AG08395 (cell line): ENCODE measurements at places on chromosomes 5 and 9.

DNA sequence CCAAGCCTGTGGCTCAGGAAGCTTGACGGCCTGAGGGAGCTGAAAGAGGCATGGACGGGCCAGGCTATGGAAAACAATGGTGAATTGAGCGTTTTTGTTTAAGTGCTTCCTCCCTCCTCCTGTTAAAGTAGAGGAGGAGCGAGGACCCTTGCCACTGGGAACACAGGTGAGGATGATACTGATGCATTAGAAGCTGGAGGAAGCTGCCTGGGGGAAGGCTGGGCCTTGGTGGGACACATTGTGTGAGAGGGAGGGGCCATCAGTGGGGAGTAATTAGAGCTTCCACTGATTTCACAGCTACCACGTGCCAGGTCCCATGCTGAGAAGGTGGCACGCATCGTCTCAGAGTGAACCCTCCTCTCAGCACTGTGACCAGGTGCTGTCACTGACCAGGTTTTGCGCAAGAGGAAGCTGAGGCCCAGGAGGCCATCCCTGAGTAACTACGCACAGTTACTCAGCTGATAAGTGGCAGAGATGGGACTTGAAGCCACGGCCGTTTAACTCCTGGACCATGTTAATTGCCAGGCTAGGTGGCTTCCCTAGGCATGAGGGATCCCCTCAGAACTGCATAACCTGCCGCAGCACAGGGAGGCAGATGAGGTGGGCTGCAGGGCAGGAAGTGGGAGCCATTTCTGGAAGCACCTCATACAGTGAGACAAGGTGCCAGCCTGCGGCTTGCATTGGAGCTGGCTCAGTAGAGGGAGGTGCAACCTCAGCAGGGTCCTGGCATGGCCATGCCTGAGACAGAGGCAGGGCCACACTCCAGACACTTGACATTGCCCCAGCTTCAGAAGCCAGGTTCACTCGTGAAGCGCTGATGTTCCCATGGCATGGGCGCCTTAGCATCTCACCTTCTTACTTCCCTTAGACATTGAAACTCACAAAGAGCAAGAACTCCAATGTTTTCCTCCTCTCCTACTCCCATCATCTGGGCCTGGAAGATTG is 195.3 kb upstream of the MVB12B start:
- no peak for DNase-seq

DNA sequence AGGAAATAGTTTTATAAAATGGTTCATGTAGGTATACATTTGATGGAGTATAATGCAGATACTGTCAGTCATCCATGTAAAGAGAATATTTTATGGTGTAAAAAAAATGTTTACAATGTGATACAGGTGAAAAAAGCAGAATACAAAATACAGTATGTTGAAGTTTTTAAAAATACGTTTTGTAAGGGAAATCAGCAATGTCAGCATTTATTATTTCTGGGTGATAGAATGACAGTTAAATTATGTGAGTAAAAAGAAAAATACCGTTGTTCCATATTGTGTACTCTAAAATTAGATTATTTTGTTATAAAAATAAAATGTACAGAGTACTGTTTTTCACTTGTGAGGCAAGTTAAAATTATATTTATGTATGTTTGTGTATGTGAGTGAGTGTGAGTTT is 69.0 kb downstream of the UBE2R2 start:
- no peak for DNase-seq

DNA sequence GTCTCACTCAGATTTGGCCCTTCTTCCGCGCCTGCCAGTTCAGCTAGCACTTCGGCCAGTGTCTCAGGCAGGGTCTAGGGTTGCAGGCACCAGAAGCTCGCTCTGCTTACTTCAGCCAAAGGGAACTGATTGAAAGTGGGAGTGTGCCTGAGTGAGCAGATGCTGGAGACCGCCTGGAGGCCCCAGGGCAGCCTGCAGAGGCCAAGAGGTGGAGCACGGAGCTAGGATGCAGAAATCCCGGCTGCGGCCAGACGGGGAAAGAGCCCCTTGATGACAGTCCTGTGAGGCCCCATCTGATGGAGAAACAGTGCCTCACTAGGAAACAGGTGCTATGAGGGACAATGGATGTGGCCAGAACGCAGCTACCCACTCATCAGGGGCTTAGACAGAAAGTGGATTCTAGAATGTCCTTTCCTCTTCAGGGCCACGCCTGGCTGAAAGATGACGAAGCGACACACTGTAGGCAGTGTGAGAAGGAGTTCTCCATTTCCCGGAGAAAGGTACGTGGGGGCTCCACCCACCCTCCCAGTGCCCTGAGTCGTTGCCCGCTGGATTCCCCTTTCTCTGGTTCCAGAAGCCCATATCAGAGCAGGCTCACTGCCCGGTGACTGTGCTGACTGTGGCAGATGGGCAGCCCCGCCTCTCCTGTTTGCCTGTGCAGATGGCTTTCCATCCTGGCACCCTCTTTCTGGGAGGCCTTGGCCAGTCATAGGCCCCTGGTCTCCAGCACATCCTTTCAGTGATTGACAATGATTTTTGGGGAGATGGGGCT is 16.1 kb downstream of the HNRNPH1 start:
- DNase-seq = peak; percentile 43

DNA sequence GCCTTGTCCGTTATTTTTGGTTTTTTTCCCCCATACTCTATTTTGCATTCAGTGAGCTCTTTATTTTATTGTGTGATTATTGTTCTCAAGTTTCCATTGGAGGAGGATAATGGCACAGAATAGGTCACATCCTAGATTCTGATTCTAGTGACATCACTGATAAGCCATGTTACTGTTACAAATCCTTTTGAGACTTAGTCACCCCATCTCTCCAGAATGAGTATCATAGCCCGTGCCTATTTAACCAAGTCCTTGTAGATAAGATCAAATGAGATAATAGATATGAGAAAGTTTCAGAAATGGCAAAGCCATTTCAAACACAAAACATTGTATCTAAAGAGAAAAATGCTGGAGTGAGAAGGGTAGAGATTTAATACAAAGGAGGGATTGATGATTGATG is 242.6 kb downstream of the RAB3C start:
- DNase-seq = no peak

DNA sequence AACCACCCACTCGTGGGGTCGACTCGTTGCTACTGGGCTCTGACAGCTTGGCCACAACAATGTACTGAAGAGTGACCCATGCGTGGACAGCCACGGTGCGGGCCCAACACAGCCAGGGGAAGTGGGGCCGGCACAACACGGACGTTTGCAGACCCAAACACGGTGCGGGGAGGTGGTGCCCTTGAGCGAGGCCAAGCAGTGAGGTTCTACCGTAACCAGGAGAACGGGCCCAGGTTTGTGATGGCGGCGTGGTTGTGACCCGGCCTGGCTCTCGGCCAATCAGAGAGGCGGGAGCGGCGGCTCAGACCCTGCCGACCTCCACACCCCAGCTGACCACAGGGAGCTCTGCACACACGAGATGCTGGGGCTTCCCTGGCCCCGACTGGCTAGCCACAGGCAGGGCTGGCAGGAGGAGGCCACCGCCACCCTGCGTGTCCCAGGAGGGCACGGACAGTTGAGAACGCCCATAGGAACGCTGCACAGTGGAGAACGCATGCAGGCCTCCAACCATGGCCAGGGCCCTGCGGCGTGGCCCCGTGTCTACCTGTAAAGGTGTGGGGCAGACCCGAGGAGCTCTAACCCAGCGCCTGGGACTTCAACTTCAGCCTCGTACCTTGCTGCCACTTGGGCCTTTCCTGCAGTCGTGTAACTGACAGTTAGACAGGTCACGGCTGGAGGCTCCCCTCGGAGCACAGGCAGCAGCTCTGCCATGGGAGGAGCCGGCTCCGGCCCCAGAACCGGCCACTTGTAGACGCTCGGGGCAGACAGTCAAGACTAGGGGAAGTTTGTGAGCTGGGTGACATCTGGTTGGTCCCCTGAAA is 13.7 kb downstream of the BRD3 start:
- DNase-seq = no peak

DNA sequence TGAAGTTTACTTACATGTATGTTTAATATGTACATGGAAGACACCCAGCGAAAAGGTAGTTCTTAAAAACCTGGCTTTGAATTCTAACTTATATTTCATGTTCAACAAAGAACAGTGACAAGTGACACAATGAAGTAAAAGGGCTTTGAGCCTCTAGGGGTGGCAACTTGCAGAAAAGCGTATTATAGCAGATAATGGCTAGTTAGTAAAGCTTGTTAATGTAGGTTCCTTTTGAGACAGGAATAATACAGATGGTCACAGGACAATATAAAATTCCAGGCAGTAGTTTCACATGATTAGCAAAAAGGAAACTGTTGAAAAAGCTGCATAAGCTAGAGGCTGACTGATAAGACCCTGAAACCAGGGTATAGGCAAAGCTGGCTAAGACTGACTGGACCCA is 132.4 kb upstream of the FTMT start:
- no peak for DNase-seq

GRCh38 chr9:75039009-75039408 is 10.9 kb upstream of the CARNMT1 start:
- DNase-seq = peak; percentile 80

GRCh38 chr9:117231012-117231411 is 183.8 kb downstream of the ASTN2 start:
- DNase-seq = no peak

DNA sequence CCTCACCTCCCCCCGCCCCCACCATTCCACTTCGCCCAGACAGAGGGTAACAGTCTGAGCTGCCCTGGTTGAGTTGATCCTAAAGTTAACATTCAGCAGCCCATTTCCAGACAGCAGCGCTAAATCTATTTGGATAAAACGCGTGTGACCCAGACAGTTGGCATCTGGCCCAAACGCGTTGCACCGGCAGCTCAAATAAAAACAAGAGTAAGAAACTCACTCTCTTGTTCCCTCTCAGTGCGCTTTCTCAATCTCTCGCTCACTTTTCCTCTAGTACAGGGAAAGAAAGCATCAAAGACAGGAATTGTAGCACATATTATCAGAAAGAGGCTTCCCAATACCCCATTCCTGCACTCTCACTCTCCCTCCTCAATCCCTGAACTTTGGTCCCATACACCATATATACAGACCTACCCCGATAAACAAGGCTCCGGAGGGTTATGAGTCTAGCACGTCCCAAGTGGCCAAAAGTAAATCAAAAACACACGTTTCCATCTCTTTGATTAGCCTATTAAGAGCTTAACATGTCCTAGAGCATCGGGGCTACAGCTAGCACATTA is 1.3 kb downstream of the ADAMTS6 start:
- peak; percentile 24 for DNase-seq

DNA sequence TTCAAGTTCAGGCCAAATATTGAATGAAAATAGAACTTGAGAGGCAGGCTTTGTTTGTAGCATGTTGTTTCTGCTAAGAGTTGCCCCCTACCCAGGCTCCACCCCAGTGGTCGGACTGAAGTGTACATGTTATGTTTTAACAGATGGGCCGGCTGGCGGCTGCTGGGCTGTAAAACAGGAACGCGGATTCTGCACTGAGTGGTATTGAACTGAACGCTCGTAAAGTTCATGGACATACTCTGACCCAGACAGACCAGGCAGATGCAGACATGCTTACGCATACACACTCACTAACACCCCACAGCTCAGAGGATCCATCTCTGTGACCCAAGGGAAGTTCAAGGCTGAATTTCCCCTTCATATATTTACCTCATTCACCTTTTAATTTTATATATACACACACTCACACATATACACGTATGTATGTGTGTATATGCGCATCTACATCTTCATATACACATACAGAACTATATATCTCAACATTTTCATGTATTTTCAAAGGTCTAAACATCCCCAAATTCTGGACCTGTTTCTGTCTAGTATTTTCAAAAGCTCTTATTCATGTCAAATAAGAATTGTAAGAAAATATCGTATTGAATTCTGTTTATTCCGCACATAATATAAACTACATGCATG is 1.4 kb downstream of the MARCHF3 start:
- DNase-seq = no peak

DNA sequence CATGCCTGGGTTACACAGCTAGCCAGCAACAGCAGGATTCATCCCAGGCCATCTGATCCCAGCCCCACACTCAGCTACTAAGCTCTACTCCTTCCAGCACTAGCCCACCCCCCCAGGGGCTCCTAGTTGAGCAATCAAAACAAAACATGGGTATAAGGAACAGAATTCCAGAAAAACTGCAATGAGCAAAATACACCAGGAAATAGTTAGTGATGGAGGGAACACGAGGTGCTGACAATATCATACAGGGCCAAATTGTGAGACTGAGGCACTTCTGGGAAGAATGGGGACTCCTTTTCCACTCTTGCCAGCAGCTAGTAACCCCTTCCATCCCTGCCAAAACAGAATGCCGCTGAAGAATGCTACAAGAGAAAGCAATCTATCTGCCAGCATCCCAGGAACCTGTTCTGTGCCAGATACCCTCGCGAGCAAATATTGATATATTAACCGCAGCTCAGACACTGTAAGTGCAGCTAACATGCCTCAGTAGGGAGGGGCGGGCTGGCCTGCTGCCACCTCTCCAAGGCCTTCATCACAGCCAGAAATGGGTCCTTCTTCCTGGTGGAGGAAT is 161.4 kb downstream of the SLIT3 start:
- DNase-seq = no peak

GRCh38 chr5:27818888-27819287 is 780.5 kb upstream of the CDH9 start:
- no peak for DNase-seq

DNA sequence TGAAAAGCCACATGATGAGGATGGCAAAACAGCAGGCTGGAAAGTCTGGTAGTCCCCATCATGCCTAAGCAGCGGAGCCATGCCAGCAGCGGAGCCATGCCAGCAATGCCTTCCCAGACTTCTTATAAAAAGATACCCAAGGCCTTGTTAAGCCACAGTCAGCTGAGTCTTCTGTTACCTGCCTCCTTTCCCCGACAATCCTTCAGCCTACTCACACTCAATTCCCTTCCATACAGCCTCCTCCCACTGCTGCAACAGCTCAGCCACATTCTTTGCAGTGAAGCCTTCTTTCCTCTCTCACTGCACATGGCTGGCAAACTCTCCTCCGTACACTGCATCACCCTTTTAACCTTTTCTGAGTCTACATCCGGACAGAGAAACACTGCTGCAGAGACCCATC is 114.9 kb downstream of the AUH start:
- DNase-seq = no peak

GRCh38 chr5:145829708-145830361 is 5.3 kb downstream of the PRELID2 start:
- DNase-seq = no peak

- DNase-seq = no peak
Measured at GRCh38 chr5:116605310-116606070, 30.9 kb upstream of the SEMA6A start.

GRCh38 chr9:93869088-93869487 is 86.1 kb downstream of the BARX1 start:
- DNase-seq = no peak

GRCh38 chr5:74954919-74955318 is 88.7 kb upstream of the FAM169A start:
- DNase-seq = peak; percentile 12

DNA sequence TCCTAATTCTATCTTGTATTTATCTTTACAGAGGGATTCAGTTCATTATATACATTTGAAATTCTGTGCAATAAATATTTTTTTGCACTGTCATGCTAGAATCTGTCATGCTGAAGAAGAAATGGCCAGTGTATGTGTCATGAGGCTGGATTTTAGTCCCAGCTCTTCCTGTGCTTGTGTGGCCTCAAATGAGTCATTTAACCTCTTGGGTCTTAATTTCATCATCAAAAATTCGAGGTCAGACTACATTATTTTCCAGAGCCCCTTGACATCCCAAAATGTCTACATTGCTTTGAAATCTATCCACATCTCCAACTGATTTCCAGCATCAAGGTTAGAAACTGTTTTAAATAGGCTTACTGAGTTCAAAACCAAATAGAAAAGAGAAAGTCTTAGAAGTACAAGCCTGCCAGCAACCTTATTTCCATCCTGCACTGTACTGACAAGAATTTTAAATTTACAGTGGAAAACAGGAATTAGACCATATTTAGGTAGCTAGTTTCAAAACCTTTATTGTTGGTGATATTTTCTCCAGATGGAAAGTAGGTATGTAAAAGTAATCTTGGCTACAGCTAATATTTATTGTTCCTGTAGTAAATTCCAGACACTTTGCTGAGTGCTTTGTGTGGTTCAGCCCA is 96.7 kb upstream of the MAMDC2 start:
- DNase-seq = peak; percentile 74
